Brain (organoid and tissue), 16 donors: ENCODE measurements at places on chromosomes 1 and 21. TPM values are rescaled to one million over a fixed set of nuclear protein-coding genes. Genes with fewer than 3 reads are reported as not detected.

The RNF186 gene
- 0.98 TPM for polyA plus RNA-seq

The ASCL5 gene
- polyA plus RNA-seq: not detected

The SLC45A3 gene
- 16.4 TPM for polyA plus RNA-seq

The HTR6 gene
- polyA plus RNA-seq: 0.48 TPM

The VAMP4 gene
- 4.6 TPM for polyA plus RNA-seq

The TRIM58 gene
- 0.19 TPM for polyA plus RNA-seq

The PLPPR5 gene
- polyA plus RNA-seq: 0.58 TPM

The NECTIN4 gene
- not detected for polyA plus RNA-seq

The TLCD4 gene
- 1.7 TPM for polyA plus RNA-seq

The FAM151A gene
- polyA plus RNA-seq: not detected

The LCA5L gene
- 0.17 TPM for polyA plus RNA-seq

The IQCC gene
- 8.3 TPM for polyA plus RNA-seq
